ENCODE measurements at places on chromosomes 4 and X. TPM values are rescaled to one million over a fixed set of nuclear protein-coding genes. Genes with fewer than 3 reads are reported as not detected.
A peak's percentile ranks its signal among the peaks of the same experiment; 100 is the strongest.

The GYPE gene
- 3.2 TPM for total RNA-seq

The SERPINA7 gene
- total RNA-seq = not detected

The XG gene
- total RNA-seq = 0.64 TPM

The SPARCL1 gene
- 369 TPM for total RNA-seq

The SASH3 gene
- total RNA-seq = 41.2 TPM

DNA sequence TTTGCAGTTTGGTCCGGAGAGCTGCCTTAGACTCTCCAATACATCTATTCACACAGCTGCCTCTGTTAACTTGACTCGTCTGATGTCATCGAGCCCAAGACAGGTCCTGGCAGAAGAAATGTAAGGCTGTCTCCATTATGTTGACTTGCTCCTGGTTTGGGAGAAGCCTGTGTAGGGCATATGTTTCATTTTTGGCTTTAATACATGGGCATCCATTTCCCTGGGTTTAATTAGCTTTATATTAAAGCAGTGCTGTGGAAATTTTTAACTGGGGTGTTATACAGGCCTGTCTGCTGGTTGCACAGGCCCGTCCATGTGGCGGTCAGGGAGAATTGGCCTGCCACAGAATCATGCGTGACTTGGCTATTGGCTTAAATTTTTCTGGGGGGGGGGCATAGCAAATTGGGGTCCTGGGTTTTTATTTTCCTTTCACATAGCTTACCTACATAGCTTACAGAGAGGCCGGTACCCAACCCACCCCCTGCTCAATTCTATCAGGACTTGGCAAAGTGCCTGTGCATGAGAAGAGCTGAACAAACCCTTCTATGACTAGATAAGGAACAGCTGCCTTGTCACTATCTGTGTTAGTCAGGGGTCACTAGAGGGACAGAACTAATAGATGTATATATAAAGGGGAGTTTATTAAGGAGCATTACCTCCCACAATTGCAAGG, 123.5 kb upstream of the WDR1 start:
- H3K27ac ChIP-seq = no peak overlapping the region
- no peaks in the 10 kb centered on the region for H3K27me3 ChIP-seq
- no peak overlapping the region for H3K4me3 ChIP-seq
- no peaks in the 10 kb centered on the region for H3K4me1 ChIP-seq

DNA sequence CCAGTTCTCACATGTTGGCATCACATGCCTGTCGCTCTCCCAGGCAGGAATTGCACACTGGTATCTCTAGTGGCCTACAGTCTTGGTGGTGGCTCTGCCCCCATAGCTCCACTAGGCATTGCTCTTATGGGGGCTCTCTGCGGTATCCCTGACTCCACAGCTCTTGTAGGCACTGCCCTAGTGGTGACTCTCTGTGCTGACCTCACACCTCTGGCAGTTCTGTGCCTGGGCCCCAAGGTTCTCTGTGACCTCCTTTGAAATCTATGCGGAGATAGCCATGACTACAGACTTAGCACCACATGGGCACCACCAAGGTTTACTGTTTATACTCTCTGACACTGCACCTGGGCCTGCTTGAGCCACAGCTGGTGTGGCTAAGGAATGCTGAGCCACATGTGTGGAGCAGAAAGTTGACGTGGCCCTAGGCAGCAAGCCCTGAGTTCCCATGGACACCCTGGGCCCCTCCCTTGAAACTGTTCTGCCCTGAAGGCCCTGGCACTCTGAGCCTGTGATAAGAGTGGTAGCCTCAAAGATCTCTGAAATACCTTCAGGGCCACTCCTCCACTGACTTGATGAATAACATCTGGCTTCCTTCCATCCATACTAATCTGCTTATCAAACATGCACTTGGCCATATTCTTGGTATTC, 8.0 kb downstream of the SLC9B1 start:
- H3K4me3 ChIP-seq = no peak overlapping the region
- H3K27me3 ChIP-seq = no peaks in the 10 kb centered on the region
- H3K4me1 ChIP-seq = peaks cover 14% of the 10 kb centered on the region
- peak overlapping the region; percentile 20 for H3K27ac ChIP-seq
- DNase-seq = peak; percentile 62
- H3K36me3 ChIP-seq = no peaks in the 10 kb centered on the region

GRCh38 chr4:47372561-47372960, 90.9 kb downstream of the COMMD8 start:
- DNase-seq = no peak
- no peak overlapping the region for H3K4me3 ChIP-seq
- no peaks in the 10 kb centered on the region for H3K36me3 ChIP-seq
- no peak overlapping the region for H3K27ac ChIP-seq

DNA sequence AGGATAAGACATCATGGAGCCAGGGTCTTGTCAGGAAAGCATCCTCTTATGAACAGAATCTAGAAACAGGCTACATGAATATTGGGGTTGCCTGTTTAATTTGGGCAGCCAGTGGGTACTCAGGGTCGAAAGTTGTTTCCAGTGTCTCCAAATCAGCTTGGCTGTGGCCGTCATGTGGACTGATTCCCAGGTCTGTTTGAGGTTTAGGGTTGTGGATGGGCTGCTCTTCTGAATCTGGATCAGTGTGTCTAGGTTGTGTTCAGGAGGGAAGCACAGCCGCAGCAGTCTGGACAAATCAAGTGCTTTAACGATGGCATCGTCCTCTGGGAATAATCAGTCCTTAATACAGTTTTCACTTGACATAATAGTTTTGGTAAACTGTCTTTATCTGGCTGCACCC, 94.3 kb downstream of the GATB start:
- no peak overlapping the region for H3K4me3 ChIP-seq
- no peaks in the 10 kb centered on the region for H3K4me1 ChIP-seq
- no peaks in the 10 kb centered on the region for H3K27me3 ChIP-seq
- DNase-seq = no peak

GRCh38 chrX:70476934-70477733, 32.5 kb downstream of the DLG3 start:
- H3K36me3 ChIP-seq = no peaks in the 10 kb centered on the region
- peaks cover 24% of the 10 kb centered on the region for H3K4me1 ChIP-seq
- DNase-seq = peak; percentile 68
- peak overlapping the region; percentile 47 for H3K27ac ChIP-seq
- H3K4me3 ChIP-seq = no peak overlapping the region
- H3K27me3 ChIP-seq = no peaks in the 10 kb centered on the region

Data from upper lobe of right lung (tissue), 1 donor.